ENCODE measurements at places on chromosomes 2 and 18.
A peak's percentile ranks its signal among the peaks of the same experiment; 100 is the strongest.

DNA sequence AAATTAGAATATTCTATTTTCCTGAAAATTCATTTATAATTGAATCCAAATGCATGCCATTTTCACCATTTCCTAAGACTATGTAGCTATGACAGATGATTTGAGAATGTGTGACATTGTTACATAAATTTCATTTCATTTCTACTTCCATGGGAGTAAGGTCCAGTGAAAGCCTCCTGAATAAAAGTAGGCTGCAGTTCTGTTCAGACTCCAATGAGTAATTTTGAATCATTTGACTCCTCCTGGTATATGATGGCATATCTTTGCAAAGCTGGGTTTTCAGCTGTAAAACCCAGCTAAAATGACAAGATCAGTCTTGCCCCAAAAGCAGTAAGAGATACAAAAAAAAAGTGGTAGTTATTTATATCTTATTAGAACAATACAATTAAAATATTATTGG, 101.0 kb upstream of the DNAJC10 start:
- no peak for DNase-seq

DNA sequence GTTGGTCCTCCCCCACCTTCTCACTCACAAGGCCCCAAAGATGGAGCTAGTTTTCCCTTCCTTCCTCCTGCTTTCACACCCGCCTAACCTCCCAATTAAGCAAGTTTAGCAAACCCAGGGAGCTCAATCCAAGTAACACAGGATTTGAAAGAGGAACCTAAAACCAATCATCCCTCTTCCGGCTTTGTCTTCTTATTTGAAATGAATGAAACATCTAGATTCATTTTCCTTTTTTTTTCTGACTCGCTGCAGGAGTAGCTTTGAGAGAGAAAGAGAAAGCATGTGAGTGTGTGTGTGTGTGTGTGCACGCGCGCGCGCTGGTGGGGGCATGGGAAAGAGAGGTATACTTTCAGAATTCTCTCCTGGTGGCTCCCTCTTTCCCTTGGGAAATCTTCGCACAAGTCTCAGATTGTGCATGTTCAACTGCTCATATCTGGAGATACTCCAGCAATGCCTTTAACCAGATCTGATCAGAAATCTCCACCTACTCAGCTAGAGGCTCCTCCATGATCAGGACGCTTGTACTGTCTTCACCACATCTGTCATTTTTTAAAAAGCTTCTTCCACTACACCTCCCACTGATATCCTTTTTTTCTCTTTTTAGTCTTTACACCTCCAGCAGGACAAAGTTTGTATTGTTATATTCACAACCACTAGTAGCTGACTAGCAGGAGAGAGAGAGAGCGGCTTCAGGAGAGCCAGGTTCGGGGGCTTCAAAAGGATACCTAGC, 1.7 kb downstream of the SLC8A1 start:
- DNase-seq = peak; percentile 73

DNA sequence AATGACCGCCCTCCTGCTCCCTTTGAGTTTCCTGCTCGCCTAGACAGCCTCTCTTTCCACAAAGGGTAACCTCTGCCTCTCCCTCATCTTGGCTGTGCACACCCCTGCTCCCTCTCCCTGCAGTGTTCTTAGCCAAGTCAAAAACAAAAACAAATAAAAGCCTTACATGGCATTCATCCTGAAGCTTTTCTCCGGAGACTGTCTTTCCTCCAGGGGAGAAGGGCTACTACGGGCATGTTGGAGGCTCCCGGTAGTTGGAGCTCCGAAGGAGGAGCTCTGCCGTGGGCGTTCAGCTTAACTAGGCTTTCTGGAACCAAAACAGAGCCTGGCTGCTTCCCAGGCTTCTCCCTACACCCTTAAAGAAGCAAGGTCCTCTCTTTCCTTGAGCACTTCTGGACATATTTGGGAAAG, 104.2 kb downstream of the TPGS2 start:
- peak; percentile 34 for DNase-seq

DNA sequence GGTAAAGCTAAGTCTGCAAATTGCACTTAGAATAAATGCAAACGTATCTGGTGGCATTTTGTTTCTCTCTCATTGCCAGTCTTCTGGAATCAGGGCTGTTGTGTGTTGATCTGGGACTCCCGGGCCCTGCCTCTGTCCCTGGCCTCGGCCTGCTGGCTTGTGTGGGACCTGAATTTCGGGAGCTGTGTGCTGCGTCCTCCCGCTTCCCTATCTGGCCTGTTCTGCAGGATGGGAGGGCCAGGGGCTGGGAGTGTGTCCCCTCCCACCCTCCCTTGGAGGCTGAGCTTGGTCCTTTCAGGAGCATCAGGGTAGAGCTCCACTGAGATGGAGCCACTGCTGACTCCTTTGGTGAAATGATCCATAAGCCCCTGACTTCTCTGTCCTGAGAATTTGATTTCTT, 118.5 kb downstream of the ACKR3 start:
- no peak for DNase-seq

- DNase-seq = no peak
Measured at GRCh38 chr2:200221055-200221955, 85.2 kb upstream of the SPATS2L start.

- no peak for DNase-seq
Measured at GRCh38 chr2:48221846-48222516, 308.0 kb upstream of the STON1 start.

DNA sequence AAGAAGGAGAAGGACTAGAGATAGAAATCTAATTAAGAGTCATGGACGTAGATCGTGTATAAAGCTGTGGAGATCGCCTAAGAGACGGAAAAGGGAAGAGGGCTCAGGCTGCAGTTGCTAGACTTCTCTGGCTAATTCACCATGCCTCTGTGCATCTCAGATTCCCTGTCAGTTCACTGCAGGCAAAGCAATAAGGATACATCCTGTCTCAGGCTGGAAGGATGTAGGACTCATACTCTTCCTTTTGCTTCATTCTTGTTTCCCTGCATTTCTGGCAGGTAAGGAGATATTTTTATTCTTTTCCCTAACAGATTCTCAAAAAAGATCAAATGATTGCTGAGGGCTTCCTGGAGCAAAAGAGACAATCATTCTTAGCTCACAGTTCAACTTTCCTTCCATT, 112.5 kb downstream of the AP1S3 start:
- no peak for DNase-seq

GRCh38 chr2:129193961-129194360, 785.5 kb upstream of the RAB6C start:
- no peak for DNase-seq

GRCh38 chr2:127859712-127860085, 1.7 kb upstream of the POLR2D start:
- no peak for DNase-seq
